ENCODE measurements at places on chromosomes 4 and X.

DNA sequence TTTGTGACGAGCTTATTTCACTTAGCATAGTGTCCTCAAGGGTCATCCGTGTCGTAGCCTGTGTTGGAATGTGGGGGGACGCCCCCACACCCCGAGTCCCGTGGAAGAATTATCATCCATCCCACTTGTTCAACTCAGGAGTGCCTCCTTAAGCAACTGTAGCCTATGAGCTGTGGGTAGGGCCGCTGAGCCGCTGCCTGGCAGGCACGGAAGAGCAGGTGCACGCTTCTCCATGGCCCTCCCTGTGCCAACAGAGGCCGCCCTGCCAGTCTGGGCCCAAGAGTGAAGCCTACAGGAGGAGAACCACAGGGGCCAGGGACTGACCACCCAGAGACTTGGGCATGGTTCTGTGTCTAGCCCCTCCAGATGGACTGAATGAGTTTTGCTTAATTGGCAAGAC, 2.3 kb upstream of the RGS12 start:
- no peak for DNase-seq

GRCh38 chr4:77742054-77742453, 77.1 kb downstream of the CNOT6L start:
- no peak for DNase-seq

DNA sequence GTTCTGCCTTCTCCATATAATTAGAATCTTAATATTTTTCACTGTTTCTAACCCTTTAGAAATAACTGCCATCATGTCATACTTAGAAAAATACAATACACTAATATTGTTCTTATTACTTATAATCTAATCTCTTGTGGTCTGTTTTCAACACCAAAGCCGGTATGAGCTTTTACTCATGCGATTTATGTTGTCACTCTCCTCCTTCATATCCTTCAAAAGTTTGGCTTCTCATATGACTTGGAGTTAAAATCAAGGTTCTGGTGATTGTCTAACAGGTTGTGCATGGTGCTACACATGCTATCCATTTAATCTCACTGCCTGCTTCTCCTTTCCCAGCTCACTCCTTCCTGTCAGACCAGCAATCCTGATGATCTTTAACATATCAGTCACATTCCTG, 1392.9 kb downstream of the ARAP2 start:
- no peak for DNase-seq

GRCh38 chr4:177726111-177726510, 283.9 kb upstream of the AGA start:
- DNase-seq = no peak

DNA sequence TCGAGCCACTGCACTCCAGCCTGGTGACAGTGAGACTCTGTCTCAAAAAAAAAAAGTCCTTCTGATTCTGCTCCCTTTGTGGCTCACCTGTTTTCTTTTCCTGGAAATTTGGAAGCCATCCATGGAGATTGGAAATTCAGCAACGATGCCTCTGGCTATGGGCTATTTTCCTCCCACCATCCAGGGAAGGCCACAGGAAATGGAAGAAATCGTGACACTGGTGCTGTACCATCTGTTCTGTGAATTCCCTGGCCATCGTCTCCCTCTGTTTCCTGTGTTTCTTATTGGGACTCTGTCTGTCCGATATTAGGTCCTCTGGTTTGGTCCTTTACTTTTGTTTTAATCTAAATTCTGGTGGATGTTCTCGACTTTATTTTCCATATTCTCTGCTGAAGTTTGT, 29.4 kb upstream of the ADRA2C start:
- no peak for DNase-seq

- no peak for DNase-seq
Observed at GRCh38 chr4:24091639-24092233, 201.9 kb upstream of the PPARGC1A start.

DNA sequence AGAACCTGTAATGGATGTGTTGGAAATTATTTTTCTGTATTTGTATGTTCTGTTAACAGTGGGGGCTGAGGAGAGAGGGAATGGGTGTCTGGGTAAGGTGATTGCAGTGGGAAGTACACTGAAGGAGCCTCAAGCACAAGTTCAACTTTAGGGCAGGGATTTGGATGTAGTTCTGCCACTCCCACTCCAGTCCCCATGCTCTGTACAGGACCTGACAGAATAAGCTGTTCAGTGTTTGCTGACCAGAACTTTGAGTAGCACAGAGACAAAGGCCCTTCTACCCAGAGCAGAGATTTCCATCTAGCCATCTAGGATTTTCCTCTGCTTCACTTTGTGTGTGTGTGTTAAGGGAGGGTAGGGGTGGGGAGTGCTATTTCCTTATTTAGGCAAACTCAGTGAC, 49.2 kb downstream of the VSIG4 start:
- no peak for DNase-seq

GRCh38 chrX:30620980-30621618, 32.1 kb upstream of the GK start:
- DNase-seq = no peak

DNA sequence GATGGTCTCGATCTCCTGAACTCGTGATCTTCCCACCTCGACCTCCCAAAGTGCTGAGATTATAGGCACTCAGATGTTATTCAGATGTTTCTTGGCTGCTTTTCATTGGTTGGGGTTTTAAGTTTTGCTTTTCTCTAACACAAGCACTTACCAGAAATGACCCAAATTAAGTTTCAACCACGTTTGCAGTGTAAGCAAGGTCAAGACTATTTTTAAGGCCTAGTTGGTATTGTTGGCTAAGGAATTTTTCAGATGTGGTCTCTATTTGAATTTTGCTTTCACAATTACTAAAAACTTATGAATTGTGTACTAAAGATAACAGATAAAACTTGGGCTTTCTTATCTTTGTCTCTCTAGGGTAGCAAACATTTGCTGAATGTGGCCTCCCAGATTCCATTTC, 1756.9 kb upstream of the TENM3 start:
- no peak for DNase-seq

DNA sequence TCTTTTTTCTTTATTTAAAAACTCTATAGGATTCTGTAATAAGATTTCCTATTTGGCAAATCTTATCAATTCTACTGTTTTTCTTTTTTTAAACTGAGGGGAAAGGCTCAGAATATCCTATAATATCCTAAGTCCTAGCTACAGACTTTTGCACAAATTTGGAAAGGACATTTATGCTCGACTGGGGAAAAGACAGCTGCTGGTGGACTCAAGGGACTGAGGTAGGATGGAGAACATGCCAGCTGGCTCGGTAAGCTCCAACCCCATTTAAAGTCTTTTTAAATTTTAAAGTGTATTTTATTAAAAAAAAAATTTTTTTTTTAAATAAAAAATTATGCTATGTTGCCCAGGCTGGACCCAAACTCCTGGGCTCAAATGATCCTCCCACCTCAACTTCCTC, 36.8 kb downstream of the BOD1L1 start:
- no peak for DNase-seq

DNA sequence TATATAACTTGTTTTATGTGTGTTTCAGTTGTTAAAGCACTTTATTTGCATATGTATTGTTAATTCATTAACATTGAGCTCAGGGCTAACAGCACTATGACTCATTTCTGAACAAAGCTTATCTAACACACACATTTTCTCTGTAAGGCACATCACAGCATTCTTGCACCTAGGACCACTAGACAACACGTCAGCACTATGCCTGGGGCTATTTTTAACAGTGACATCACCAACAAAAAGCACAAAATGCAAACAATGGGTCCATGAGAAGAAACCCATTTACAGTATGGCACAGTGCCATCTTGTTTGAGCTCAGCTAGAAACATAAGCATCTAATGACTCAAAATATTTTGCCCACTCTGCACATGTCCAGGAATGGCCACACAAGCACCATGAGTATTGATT, 124.4 kb downstream of the RELL1 start:
- DNase-seq = no peak

DNA sequence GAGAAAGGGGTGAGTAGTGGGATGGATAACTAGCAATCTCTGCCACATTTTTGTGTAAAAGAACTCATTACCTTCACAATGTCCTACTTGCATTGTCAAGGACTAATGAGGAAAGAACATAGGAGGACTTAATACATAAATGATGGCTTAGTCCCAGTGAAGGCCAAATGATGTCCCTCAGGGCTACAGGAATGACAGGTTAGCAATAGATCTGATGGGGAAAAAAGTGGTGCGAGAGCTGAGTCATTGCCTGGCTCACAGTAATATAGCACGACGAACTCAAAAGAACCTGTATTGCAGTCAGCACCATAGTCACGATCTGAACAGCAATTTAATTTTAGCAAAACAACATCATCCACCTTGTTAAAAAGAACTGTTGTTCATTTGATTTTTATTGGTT, 70.9 kb upstream of the ARHGAP36 start:
- DNase-seq = no peak

DNA sequence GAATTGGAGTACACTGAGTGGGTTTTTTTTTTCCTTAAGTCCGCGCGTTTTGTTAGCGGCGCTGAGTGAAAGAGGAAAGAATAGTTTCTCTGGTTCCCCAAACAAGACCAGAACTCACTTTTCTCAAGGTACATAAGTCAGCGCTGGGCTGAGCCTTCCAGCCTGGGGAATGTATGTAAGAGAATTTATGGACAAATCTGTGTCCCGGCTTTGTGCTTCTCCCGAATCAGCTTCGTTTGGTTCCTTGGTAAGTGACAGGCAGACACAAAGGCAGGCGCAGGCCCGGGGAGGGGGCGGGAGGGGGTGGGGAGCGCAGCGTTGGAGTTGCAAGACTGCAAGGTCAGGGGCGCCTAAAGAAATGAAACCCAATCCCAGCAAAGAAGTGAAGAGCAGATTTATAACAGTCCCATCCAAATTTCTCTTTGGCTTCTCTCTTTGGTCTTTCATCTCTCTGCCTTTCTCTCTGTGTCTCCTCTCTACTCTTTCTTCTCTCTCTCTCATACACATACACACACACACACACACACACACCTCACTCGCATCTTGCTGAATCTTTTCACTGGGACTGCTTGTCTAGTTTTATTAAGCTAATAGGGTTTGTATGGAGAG, 981 bp downstream of the TET2 start:
- peak; percentile 6 for DNase-seq

DNA sequence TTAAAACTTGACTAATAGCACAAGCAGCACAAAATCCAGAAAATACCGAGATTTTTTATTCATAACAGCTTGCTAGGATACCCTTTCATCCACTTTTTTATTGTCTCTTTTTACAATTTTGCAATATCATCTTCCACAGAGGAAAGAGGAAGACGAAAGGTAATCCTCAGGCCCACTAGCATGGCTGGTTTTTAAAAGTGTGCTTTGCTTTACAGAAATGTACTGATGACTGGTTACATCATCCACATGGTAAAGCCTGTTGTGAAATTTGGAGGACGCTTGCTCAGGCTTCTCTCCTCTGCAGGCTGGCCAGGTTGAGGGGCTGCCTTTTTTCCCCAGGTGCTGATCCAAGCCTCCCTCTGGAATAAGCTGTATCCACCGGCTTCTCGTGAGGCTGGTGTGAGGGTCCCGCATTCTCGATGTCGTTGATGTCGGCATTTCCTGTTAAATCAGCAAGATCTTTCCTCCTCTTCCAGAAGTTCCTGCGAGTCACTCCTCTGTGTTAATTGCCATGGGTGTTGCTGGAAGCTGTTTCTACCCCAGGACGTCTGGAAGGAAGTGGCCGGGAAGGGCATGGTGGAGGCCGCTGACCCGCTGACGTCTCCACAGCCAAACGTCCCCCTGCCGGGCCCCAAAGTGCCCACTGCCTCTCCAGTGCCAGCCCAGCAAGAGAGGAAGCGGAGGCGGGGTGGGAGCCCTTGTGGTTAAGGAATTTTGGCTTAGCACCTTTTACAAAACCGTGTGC, 5.8 kb upstream of the DGKQ start:
- DNase-seq = no peak

- no peak for DNase-seq
Observed at GRCh38 chr4:1316537-1317168, 27.0 kb downstream of the MAEA start.

DNA sequence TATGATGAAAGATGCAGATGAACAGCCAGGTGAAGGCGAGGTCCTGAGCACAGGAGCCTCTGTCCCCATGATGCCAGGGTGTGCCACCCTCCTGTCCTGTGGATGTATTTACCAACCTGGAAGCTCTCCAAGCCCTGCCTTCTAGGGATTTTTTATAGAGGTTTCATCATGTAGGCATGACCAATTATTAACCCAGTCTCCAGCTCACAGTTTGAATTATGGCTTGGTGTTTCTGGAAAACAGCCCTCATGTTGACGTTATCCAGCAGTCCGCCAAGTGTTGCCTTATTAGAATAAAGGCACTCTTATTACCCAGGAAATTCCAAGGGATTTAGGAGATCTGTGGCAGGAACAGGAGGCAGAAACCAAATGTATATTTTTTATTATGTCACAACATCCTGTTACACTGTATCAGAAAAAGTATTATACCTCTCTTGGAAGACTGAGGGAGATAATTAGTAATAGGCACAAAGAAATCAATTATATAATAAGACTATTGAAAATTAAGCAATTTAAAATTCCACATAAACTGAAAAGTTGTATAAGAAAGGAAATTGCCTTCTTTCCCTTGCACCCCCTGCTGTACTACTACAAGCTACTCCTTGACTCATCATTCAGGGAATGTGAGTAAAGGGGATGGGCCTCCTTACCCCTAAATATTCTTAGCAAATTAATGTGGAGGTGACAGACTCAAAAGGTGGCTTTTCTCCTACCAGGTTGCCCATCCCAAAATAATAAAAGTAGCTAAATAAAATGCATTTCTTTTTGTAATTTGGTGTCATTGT, 129.6 kb downstream of the ZNF330 start:
- no peak for DNase-seq

GRCh38 chr4:79197275-79198009, 128.4 kb downstream of the NAA11 start:
- no peak for DNase-seq

DNA sequence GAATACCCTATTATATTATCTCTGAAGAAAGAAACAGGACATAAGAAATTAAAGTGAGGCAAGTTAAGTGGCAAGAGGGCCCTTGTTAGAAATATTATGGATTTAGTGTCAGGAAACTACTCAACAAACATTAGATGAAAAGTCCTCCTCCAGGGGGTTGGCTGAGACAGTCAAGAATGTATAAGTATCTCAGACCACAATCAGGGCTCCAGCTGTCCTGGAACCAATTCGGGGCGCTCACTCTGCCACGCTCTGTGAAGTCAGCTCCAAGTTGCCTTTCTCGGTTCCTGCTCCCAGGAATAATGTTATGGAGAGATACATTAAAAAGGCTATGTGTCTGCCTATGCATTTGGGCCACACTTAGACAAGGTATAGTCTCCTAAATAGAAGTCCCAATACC, 73.3 kb downstream of the RASGEF1B start:
- no peak for DNase-seq

DNA sequence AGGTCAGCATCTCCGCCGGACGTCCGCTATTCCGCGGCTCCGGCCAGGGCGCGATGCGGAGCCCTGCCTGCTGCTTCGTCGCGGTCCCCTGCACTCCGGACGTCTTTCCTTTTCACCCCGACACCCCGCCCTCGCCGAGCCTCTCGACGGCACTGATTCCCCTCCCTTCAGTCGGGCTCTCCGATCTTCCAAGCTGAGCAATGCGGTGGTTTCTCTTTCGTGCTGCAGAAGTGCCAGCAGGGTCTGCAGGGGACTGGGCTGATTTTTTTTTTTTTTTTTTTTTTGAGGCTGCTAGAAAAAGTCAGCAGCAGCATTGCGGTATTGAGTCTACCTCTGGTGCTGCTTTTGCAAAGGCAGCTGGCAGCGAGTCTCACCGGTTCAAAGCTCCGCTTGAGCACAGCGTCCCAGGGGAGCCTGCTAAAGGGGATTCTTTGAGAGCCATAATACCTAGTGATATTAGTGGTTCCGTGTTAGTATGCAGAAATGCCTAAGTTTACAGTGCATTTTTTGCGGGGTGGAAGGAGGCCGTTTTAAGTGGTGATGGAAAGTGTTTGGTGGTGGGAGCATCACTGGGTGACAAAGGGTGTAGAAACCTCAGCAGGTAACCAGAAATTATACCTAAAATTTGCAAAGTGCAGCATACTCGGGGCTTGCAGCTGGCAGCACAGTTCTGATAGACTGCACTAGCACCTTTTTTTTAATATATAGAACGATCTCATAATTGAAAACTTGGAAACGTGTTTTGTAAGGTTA, 969 bp downstream of the STIM2 start:
- DNase-seq = peak; percentile 54
